NCI-H2107 (cell line): ENCODE measurements at places on chromosomes 4 and X.

- no peak for DNase-seq
Measured at GRCh38 chr4:182717788-182718583, 199.2 kb downstream of the DCTD start.

DNA sequence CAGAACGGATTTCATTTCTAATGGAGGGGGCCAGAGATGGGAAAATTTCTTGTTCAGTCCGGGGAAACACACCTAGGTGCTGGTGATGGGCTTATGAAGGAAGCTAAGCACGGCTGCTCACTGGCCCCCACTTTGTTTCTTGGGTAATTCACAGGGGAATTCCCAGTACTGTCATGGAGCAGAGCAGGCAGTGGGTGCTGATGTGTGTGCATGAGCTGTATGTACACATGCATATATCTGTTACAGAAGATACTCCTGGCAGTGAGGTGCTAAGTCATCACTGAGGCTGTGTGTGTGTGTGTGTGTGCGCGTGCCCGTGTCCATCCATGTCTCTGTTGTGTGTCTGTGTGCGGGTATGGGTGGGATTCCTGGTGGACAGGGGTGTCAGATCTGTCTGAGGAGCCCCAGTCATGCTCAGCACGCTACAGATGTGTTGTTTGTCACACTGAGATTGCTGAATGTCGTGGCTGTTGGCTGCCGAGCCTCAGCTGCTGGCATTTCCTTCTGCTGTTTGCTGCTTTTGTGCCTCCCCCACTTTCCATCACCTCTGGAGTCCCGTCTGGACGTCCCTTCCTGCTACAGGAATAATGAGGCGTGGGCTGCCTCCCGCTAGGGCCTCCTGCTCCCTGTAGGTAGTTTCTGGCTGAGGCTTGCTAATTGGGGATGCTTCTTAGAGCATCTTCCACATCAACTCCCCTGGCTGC is 53.3 kb downstream of the JADE1 start:
- DNase-seq, result no peak

GRCh38 chr4:175560604-175561003 is 251.5 kb downstream of the GPM6A start:
- no peak for DNase-seq

GRCh38 chrX:9291629-9292028 is 173.2 kb upstream of the TBL1X start:
- peak; percentile 66 for DNase-seq

DNA sequence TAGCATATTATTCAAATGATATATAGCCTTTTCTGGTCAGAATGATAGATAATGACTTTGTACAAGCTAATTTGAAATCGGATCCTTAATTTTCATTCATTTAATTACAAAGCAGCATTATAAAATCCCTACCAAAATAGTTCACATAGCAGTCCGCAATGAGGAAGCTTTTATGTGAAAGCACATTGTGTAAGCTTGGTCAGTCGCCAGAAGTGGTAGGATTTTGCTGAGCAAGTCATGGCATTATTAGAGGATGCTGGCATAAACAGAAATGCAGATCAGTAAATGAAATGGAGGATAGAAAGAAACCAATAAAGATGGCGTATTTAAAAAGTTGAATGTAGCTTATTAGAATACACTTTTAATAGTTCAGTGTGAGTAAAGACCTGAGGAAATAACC is 93.2 kb upstream of the DIAPH2 start:
- DNase-seq, result no peak

DNA sequence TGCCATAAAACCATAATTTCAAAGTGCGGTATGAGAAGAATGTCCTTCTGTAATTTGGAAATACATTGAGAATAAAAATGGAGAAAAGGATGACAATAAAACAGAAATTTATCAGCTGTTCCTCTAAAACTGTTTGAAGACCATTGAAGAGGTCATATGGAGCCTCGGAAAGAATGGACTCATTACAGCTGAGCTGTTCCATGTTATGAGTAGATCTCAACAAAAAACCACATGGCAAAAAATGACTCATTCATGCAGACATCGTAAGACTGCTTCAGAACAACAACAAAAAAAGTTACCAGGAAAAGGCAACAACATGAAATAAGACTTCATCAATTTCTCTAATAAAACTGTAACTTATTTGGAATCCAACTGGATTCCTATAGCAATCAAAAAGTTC is 39.7 kb downstream of the AKAP4 start:
- no peak for DNase-seq

DNA sequence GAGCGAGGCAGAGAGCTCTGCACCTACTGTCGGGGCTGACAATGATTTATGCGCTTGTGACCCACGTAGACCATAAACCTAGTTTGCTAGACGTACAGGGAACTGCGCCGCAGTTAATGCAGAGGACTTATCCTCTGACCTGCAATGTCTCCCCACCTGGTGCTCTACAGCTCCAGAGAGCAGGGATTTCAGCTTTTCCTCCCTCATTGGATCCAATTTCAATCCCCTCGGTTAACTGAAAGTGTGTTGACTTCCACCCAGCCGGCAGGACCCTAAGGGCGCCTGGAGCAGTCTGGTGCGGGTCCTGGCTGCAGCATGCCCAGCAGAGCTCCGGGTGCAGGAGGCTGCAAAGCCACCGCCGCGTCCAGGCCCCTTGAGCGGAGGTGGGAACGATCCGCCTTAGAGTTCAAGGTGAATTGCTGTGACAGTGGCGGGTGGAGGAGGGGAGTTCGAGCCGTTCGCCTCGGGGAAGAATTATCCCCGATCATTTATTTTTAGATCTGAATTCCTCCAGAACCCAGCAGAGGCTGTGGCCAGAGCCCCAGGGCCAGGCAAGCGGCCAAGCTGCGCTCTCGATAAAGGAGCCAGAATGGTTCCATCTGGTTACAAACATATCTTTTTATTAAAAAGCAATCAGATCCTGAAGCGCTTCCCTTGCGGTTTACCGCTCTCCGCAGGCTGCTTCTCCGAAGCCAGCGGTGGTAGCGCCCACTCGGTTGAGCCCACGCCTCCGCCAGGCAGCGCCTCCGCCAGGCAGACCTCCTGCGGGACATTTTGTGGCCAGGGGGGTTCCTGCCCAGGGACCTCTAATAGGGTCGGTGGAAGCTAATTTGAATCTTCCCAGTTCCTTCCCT is 66.0 kb downstream of the FBXO8 start:
- no peak for DNase-seq

GRCh38 chr4:99458911-99459447 is 23.8 kb upstream of the ADH7 start:
- DNase-seq, result no peak

GRCh38 chrX:9501362-9501761 is 36.5 kb downstream of the TBL1X start:
- no peak for DNase-seq

DNA sequence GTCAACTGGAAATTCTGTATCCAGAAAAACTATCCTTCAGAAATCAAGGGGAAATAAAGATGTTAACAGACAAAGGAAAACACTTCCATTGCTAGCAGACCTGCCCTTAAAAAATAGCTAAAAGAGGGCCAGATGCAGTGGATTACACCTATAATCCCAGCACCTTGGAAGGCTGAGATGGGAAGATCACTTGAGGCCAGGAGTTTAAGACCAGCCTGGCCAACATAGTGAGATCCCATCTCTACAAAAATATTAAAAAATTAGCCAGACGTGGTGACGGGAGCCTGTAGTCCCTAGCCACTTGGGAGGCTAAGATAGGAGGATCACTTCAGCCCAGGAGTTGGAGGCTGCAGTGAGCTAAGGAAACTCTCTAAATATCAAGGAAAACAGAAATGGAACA is 67.4 kb downstream of the CNOT6L start:
- DNase-seq, result no peak

DNA sequence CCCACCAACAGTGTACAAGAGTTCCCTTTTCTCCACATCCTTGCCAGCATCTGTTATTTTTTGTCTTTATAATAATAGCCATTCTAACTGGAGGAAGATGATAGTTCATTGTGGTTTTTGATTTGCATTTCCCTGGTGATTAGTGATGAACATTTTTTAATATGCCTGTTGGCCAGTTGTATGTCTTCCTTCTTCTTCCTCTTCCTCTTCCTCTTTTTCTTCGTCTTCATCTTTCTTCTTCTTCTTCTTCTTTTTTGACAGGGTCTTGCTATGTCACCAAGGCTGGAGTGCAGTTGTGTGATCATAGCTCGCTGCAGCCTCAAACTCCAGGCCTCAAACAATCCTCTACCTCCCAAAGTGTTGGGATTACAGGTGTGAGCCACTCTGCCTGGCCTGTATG is 87.4 kb downstream of the CCDC160 start:
- no peak for DNase-seq

- no peak for DNase-seq
Measured at GRCh38 chr4:28226962-28227361, 1366.3 kb downstream of the STIM2 start.

GRCh38 chrX:71450433-71451106 is 82.3 kb upstream of the OGT start:
- DNase-seq, result no peak

GRCh38 chrX:125204681-125205132 is 115.0 kb upstream of the TEX13C start:
- no peak for DNase-seq

- no peak for DNase-seq
Measured at GRCh38 chrX:1928805-1929204, 313.9 kb downstream of the ASMT start.

GRCh38 chr4:111210595-111210994 is 587.7 kb upstream of the PITX2 start:
- DNase-seq, result no peak

GRCh38 chr4:61493041-61493440 is 292.9 kb downstream of the ADGRL3 start:
- DNase-seq, result no peak

GRCh38 chrX:100274916-100275315 is 135.2 kb downstream of the PCDH19 start:
- no peak for DNase-seq

- peak; percentile 86 for DNase-seq
Measured at GRCh38 chrX:39969099-39969818, 128.5 kb downstream of the BCOR start.

DNA sequence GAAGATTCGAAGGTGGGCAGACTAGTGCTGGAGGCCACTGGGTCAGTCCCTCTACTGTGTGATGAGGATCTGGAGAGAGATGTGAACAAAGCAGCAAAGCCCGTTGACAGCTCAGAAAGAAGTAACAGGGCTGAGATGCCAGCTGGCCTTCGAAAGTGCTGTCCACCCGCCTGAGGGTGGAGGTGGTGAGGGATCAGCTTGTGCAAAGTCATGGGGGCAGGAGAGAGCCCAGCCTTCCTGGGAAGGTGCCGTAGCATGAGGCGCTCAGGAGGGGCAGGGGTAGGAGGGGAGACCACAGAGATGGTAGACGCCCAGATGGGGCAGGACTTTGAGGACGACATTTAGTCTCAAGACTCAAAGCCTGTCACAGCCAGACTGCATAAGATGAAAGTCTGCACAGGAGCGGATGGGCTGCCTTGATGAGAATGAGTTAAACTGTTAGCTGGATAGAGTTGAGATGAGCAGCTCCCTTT is 19.7 kb downstream of the TBC1D14 start:
- no peak for DNase-seq

GRCh38 chr4:139686988-139687387 is 21.4 kb downstream of the MGST2 start:
- DNase-seq, result no peak

DNA sequence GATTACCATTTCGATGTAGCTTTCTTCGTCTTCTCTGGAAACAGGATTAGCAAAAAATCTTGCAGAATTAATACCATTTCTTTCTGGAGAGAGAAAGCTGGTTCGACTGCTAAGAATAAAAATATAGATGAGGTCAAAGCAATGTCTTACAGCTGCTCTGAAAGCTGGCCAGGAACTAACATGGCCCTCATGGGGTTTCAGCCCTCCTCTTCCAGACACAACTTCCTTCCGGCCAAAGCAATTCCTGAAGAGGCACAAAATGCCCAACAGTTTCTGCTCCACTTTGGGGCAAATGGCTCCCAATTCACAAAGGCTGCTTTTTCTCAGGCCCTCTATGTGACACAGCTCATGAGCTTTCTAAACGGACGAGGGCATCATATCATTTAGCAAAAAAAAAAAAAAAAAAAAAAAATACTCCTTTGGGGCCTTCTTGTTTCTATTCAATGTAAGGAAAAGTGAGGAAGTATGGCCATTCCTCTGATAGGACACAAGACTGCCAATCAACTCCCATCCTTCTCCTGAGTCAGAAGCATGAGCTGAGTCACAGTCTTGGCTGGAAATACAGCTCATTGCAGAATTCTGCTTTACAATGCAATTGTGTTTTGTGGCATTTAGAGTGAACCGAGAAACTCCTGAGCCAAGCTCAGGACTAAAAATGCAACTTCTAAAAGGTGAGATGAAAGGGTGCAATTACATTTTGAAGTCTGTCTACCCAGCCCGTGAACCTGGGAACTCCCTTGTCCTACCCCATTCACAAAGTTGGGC is 42.7 kb upstream of the CTAG2 start:
- DNase-seq, result no peak

GRCh38 chr4:33226783-33227182 is 2506.6 kb downstream of the PCDH7 start:
- no peak for DNase-seq

DNA sequence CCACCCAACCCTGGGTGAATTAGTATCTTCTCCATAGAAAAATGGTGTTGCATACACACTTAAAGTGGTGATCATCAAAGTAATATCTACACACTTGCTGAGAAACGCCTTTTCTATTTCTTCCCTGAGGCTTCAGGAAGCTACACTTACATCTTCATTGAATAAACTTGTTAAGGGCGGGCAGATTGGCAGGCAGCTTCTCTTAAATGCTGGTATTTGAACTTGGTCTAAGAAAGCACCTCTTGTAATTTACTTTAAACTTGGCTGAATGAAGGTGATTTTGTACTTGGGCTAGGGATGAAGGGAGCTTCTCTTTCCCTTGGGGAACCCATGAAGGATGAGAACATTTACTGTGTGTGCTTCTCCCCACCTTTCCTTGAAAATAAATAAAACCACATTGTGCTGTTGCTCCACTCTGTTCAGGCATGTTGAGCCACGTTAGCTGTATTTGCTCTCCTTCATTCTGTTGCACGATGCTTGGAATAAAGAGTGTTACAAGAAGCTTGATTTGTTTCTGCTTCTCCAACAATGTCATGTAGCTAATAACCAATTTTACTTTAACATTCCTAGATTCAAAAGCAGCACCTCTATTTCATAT is 430.1 kb downstream of the ANKRD50 start:
- no peak for DNase-seq

DNA sequence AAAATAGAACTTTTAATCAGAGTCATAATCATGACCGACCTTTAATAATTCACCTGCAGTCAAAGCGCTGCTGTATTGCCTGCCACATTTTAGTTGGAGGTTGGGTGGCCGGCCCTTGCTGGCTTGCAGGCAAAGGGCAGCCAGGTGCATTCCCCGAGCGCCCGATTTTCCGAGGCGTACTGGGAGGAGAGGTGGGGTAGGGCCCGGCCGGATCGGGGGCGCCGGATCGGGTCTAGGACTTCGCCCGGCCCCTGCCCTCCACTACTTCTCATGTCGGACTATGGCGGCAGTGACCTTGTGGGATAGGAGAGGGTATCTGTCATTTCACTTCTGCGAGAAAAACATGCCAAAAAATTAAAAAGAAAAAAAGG is 2.5 kb upstream of the RS1 start:
- DNase-seq, result no peak

- DNase-seq, result no peak
Measured at GRCh38 chr4:184328022-184328736, 110.5 kb upstream of the ENPP6 start.
